Fibroblast of skin of left quadriceps (primary cell): ENCODE measurements at places on chromosomes 16 and 17.

DNA sequence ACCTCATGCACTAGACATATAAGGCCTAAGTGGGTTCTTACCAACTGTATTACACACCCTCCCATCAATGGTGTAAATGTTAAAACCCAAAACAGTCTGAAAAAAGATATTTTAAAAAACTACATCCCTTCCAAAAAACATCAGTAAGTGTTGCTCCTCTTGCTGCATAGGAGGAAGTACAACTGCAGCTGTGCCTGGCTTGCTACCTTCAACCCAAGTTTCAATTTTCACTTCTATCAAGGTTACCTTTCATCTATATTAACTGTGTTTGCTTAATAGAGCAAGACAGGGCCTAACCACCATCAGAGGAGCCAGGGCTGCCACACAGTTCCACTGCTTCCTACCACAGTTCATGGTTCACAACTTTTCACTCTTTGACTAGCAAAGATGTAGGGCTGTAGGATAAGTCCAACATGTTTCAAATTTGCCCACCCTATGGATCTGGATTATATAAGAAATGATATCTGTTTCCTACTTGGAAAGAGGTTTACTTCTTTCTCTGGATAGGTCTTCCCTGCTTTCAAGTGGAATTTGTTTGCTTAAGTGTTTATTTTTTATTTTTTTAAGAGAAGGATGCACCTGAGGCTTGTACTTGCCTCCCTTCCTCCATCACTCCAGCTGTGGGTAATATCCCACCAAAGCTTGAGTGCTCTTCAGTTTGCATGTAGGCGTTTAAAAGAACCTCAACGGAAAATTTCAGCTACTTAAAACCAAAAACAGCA lies 56.7 kb downstream of the GRB7 start:
- DNase-seq: no peak

GRCh38 chr16:81639348-81639747 lies 139.7 kb upstream of the PLCG2 start:
- DNase-seq: no peak

- DNase-seq: peak; percentile 36
Observed at GRCh38 chr17:47935961-47936360, 5.4 kb upstream of the PNPO start.

GRCh38 chr17:52660692-52661091 lies 502.2 kb upstream of the CA10 start:
- DNase-seq: no peak

GRCh38 chr16:57533431-57534336 lies 2.7 kb downstream of the CCDC102A start:
- no peak for DNase-seq

DNA sequence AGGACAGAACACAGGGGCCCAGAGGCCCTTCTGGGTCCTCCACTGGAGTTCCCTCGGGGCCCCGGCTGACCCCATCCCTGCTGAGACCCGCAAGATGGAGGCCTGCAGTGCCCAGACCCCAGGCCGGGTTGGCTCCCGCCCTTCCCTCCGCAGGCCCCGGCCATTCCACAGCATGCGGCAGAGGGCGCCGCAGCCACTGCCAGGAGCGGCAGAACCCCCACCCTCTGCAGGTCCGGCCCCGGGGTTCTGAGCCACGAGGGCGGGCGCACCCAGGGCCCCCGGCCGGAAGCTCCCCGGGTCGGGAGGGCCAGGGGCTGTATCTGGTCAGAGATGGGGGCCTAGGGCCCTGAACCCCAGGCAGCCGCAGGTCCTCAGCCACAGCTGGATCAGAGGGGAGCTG lies 2.4 kb upstream of the PERCC1 start:
- no peak for DNase-seq

- DNase-seq: no peak
Observed at GRCh38 chr16:87794485-87795078, 28.8 kb upstream of the KLHDC4 start.

- DNase-seq: no peak
Observed at GRCh38 chr16:84986102-84986501, 25.2 kb downstream of the ZDHHC7 start.

DNA sequence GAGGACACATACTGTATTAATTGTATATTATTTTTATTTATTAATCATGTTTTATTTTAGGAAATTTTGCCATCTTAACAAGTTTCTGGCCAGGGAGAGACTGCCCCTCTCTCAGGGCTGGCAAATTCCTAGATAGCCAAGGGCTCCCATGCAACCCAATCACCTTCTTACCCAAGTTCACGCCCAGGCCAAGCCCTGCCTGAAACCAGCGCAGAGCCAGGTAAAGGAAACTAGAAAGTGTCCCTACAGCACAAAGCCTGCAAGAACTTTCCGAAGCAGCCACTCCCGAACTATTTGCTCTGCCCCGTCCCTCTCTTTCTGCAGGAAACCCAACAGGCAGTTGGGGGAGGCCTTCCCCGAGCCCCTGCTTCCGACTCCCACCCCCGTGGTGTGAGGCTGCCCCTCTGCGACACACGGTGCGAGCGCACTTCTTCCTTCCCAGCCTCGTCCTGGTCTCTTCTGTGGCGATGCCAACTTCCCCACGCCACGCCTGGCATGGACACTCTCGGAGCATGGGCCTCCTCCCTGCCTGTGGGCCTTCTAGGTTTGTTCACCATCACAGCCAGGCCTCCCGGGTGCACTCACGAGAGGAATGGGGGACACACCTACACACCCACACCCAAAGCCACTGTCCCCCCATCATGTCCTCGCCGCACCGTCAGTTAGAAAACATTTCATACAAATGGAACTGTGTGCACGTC lies 100.4 kb downstream of the ZNF778 start:
- no peak for DNase-seq

GRCh38 chr17:48621410-48622392 lies 4.5 kb downstream of the HOXB9 start:
- DNase-seq: no peak

- no peak for DNase-seq
Observed at GRCh38 chr16:307691-308312, 24.8 kb downstream of the PDIA2 start.

GRCh38 chr17:4610162-4610561 lies 25.8 kb downstream of the SMTNL2 start:
- DNase-seq: no peak

DNA sequence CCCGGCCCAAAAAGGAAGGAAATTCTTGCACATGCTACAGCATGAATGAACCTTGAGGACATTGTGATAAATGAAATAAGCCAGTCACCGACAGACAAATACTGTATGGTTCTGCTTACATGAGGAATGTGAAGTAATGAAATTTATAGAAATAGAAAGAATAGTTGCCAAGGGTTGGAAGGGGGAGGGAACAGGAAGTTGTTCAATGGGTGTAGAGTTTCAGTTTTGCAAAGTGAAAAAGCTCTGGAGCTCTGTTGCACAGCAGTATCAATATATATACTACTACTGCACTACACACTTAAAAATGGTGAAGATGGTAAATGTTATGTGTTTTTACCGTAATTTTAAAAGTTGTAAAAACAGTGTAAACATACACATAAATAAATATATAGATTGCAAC lies 43.7 kb downstream of the PKD1L3 start:
- no peak for DNase-seq

- no peak for DNase-seq
Observed at GRCh38 chr16:84690088-84690819, 9.5 kb upstream of the USP10 start.

DNA sequence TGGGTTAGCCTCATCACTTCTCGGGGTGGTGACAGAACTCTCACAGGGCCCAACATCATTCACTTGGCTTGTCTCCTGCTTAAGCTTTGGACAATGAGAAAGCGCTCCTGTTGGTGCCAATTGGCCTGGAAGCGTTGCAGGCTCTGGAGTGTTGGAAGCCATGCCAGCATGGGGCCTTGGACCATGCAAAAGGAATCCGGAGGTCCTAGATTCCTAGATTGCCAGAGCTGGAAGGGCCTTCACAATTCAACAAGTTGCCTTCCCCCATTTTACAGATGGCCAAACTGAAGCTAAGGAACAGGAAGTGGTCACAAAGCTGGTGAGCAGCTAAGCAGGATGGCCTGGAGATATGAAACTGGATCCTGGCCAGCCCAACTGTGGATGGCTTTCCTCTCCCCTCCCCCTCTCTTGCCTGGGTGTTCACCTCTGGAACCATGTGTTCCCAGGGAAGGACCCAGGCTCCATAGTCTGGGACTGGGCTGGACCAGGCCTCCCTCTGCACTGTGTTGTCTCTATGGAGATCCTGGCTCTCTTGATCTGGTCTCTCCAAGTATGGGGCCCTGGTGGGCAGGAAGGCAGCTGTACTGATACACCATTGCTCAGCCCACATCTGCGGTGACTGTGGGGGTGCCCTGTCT lies 6.0 kb upstream of the IGFBP4 start:
- DNase-seq: no peak

DNA sequence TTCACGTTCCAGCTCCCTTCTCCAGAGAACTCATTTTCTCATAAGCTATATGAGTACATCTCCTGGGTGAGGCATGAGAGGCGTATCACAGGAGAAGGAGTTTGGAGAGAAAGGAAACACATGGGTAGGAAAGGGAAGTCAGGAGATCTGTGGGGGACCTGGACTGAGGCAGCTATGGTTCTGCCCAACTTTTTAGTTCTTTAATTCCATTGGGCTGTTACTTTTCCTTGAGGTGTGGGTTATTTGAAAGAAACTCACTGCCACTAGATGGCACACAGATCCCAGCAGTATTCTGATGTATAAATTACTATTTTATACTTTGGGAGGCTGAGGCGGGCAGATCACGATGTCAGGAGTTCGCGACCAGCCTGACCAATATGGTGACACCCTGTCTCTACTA lies 63.6 kb downstream of the NUP93 start:
- no peak for DNase-seq

DNA sequence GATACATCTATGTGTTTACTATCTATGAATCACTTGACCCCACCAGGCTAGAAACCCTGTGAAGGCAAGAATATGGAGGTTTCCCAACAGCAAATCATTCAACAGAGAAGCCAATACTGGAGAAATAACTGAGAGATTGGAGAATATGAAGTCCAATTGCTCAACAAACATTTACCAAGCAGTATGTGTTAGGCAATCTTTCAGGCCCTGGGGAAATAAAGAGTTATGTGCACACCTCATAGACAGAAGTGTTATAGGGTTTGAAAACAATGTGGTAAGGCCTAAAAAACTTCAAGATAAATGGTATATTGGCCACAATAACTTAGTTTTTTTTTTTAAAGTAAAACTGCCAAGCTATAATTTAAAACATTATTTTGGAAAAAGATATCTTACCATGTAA lies 1245.8 kb downstream of the CDH11 start:
- peak; percentile 61 for DNase-seq

DNA sequence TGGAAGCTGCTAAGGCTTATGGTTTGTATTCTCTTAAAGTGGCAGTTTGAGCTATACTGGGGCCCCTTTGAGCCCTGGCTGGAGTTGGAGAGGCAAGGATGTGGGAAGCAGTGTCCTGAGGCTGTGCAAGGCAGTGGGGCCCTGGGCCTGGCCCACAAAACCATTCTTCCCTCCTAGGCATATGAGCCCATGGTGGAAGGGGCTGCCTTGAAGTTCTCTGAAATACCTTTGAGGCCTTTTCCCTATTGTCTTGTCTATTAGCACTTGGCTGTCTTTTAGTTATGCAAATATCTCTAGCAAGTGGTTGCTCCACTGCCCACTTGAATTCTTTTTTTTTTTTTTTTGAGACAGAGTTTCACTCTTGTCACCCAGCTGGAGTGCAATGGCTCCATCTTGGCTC lies 119.2 kb downstream of the PCTP start:
- no peak for DNase-seq

DNA sequence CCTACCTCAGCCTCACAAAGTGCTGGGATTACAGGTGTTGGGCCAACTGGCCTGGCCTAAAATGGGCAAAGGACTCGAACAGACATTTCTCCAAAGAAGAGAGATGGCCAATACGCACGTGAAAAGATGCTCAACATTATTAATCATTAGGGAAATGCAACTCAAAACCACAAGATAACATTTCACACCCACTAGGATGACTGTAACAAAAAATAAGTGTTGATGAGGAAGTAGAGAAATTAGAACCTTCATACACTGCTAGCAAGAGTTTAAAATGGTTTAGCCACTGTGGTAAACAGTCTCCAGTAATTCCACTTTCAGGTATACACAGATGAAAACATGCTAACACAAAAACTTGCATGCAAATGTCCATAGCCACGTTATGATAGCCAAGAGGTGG lies 5.7 kb downstream of the TMED6 start:
- no peak for DNase-seq

DNA sequence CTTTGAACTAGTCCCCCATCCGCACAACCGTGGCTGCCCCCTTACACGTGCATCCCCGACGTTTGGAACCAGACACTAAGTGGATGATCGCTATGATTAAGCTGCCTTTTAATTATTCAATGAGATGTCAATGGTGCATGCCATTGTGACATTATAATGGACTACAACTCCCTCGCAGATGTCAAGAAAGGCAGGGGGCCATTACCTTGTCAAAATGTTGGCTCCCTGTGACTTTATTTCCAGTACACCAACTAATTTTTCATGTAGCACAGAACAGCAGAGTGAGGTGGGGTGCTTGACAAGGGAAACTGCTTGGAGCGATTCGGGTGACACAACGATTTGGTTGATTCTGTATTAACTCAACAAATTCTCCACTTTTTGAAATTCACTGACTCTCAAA lies 26.5 kb downstream of the ASIC2 start:
- DNase-seq: no peak

- no peak for DNase-seq
Observed at GRCh38 chr16:67415872-67416793, at the start of gene ZDHHC1. TSS of gene ZDHHC1 (minus strand) at chr16:67416477. CDS start at chr16:67407775, 8,702 bp downstream.
